ENCODE measurements at places on chromosomes 13 and 19.

- DNase-seq = no peak
Measured at GRCh38 chr19:52398081-52398441, 412 bp downstream of the ZNF528 start.

DNA sequence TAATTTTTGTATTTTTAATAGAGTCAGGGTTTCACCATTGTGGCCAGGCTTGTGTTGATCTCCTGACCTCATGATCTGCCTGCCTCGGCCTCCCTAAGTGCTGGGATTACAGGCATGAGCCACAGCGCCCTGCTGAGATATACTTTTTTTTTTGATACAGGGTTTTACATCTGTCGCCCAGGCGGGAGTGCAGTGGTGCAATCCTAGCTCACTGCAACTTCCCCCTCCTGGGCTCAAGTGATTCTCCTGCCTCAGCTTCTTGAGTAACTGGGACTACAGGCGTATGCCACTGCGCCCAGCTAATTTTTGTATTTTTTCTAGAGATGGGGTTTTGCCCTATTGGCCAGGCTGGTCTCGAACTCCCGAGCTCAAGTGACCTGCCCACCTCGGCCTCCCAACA lies 2.0 kb downstream of the COLGALT1 start:
- no peak for DNase-seq

- no peak for DNase-seq
Measured at GRCh38 chr13:91586609-91587008, 188.2 kb downstream of the GPC5 start.

DNA sequence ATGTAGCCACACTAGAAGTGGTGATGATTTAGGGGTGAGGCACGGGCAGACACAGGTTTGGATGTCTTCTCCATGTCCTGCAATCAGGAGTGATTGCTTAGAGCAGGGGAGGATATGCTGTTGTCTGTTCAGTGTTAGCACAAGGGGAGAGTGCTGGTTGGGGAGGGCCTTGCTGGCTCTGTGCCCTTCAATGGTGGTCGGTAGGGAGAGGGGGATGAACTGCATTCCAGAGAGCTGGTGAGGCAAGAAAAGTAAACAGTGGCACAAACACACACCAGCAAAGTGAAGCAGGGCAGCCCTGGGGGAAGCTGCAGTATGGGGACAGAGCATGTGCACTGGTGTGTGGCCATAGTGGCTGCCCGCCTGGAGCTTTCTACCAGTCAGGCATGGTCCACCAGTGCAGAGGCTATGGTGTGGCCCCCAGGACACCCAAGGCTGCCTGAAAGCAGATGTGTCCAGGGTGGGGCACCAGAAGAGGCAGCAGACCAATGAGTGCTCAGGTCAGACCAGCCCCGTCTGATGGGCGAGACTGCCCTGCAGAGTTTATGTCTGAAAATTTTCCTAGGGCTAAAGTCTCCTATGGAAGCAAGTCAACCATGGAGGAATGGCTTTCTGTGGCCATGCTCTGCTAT lies 1676.9 kb downstream of the PCDH9 start:
- DNase-seq = no peak

DNA sequence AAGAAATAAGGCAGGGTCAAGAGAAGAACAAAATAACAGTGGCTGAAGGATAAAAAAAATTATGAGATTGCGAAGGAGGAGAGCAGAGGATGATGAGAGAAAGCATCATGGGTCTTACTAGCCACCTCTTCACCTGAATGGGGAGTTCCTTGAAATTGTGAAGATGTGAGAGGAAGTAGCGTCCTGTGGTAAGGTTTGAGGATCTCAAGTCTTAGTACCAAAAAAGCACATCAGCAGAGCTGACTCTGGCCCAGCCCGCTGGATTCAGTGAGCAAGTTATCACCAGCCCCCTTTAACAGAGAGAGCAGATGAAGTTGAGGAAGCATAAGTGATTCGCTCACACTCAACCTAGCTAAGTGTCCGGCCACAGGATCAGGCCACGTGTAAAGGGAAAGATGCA lies 61.8 kb downstream of the RXFP2 start:
- DNase-seq = no peak

DNA sequence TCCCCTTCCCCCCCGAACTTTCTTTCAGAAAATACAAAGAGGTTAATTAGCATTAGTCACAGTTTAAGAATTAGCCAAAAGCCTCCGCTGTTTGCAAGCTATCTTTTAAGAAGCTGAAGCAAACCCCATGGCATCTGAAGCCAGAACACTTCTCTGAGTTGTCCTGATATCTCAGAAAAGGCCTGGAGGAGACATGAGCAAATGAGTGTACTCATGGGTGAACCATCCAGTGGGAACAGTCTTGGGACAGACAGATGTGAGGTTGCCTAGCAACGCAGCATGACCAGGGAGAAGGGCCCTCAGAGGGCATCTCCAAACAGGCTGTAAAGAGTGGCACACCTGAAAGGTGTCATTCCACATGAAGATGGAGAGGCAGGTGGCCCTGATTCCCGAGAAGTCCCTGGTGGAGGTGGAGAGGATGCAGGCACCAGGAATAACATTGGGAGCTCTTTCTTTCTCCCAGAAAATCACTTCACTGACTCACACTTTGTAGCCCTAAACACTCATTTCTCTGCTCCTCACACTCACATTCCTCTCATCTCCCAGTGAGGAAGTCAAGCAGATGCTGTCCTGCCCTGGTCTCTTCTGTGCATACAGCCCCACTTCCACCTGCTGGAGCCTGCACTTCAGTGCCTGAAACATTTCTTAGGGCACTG lies 87.0 kb upstream of the TSHZ3 start:
- no peak for DNase-seq

DNA sequence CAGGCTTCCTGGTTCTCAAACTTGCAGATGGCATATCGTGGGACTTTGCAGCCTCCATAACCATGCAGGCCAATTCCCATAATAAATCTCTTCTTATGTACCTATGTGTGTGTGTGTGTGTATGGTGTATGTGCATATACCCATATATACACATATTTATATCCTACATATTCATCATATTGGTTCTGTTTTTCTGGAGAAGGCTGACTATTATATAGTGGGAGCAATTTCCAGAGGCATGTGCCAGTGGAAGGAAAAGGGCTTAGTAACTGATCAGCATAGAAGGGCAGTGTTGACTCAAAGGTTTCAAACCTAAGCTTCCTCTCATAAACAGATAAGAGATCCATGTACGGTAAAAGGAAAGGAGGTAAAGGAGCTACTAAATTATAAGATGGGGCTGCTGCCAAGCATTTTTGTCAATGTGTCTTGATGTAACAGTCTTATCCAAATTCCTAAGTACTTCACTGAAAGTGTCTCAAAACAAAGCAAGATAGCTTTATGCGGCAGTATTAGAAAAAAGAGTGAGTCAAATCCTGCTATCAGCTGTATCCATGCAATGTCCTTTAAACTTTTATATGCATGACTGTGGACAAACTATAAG lies 432.1 kb downstream of the TBC1D4 start:
- no peak for DNase-seq
